ENCODE measurements at places on chromosomes 4 and X.
A peak's percentile ranks its signal among the peaks of the same experiment; 100 is the strongest.

GRCh38 chr4:8582436-8582835 is 2.2 kb downstream of the GPR78 start:
- no peak for DNase-seq

GRCh38 chr4:139492429-139492828 is 38.5 kb downstream of the RAB33B start:
- no peak for DNase-seq

DNA sequence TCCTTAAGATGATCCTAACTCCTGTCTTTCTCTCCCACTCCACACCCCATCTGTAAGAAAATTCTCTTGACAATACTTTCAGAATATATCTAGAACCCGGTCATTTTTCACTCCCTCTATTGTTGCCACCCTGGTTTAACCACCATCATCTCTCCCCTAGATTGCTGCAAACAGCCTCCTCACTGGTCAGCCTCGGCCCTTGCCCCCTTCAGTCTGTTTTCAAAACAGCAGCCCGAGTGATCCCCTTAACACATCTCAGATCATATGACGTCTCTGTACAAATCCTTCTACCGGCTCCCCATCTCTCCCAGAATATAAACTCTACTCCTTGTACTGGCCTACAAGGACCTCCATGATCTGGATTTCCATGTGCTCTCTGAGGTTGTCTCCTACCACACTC is 35.2 kb upstream of the F9 start:
- no peak for DNase-seq

GRCh38 chrX:70039758-70040157 is 10.0 kb downstream of the AWAT2 start:
- DNase-seq, result no peak

GRCh38 chr4:22215084-22215483 is 266.5 kb upstream of the KCNIP4 start:
- no peak for DNase-seq

GRCh38 chr4:34720571-34720970 is 1523.7 kb downstream of the ARAP2 start:
- DNase-seq, result no peak

- DNase-seq, result no peak
Measured at GRCh38 chr4:79338148-79338547, 12.3 kb upstream of the NAA11 start.

DNA sequence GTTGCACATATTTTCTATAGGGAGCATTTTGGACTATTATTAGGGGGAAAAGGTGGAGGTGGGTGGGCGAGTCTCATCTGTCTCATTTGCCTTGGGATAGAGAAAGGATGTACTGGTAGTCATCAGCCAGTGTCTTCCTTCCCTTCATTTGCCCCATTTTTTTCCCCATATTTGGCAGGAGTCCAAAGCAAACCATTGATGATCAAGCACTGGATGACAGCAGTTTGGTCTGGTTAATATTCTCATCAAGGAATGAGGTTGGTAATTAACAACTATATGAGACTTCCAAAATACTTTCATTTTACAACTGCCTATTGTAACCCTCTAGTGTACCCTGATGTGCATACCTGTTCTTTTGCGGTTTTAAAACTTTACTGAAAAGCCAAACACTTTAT is 22.6 kb upstream of the IGFBP7 start:
- DNase-seq, result no peak

GRCh38 chrX:46628460-46629371 is 55.2 kb downstream of the CHST7 start:
- DNase-seq, result no peak

DNA sequence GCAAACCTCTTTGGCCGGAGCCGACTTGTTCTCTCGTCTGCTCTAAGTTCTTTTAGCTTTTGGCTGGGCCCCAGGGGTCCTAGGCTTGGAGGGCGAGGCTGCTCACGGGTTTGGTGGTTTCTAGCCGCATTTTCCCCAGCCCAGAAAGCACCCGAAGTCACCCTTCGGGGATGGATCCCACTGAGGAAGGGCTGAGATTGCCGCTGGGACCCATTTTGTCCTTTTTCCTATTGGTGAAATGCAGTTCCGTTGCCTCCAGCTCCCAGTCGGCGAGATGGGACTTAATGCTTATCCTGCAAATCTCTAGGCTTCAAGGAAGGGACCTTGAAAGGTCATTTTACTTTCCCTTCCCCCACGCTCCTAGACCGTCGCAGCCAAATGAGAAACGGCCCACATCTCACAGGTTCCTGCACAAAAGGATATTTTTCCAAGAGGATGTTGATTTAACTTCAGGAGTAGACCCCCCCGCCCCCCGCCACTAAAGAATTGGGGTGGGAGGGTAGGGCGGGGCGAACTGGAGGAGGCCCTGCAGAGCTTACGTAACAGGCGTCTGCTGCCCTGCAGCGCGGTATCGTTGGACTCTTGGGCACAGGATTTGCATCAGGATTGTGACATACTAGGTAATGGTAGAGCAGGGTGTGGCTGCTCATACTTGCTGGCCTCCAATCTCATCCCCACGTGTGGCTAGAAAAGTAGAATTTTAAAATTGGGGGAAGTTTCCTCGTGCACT is 564 bp downstream of the PGK1 start:
- no peak for DNase-seq

DNA sequence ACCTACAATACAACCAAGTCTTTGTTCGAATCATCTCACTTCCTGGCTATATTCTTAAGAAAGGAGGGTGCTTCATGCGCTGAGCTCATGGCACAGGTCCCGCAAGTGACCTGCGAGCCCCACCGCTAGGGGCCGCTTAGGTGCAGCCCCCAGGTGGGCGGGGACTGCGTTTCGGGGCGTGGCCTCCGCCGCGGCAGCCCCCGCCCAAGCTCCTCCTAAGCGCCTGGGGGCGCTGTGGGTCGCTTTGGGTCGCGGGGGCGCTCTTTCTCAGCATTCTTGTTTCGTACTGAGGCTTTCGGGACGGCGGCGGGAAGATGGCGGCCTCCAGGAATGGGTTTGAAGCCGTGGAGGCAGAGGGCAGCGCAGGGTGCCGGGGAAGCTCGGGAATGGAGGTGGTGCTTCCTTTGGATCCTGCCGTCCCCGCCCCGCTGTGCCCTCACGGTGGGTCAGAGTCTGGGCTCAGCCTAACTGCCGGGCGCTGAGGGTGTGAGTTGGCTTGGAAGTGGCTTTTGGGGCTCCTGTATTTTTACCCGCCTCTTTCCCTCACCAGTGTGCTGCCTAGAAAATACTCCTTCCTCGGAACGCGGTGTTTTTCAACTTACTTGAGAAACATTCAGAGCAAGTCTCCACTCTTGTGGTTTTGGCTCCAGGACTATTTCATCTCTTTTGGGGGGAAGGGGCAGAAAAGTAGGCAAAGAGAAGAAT is at the start of gene ZCCHC4:
Gene ZCCHC4, plus strand, starts transcription at position 279 of the 705 bp plus-strand sequence. Its CDS starts 36 bp downstream, at position 315.
- DNase-seq, result peak; percentile 70

DNA sequence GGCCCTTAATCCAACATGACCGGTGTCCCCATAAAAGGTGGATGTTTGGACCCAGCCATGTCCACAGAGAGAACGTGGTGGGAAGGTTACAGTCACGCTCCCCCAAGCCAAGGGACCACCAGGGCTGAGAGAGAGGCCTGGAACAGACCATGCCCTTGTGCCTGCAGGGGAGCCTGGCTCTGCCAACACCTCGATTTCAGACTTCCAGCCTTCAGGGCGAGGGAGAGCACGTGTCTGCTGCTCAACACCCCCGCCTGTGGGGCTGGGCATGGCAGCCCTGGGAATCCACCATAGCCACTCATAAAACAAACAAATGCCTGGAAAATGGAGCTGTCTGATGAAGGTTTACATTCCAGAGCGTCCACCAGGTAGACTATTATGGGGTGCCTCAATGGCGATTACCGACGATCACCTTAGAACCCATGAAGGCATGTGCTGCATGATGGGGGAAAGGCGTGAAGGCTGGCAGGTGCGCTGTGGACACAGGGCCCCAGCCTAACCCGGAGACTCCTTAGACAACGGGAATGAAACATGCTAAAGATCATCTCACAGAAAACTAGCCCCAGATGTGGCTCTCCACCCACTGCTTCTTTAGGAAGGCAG is 42.3 kb upstream of the HMX1 start:
- peak; percentile 5 for DNase-seq

GRCh38 chr4:22842360-22843018 is 149.8 kb downstream of the GBA3 start:
- no peak for DNase-seq

DNA sequence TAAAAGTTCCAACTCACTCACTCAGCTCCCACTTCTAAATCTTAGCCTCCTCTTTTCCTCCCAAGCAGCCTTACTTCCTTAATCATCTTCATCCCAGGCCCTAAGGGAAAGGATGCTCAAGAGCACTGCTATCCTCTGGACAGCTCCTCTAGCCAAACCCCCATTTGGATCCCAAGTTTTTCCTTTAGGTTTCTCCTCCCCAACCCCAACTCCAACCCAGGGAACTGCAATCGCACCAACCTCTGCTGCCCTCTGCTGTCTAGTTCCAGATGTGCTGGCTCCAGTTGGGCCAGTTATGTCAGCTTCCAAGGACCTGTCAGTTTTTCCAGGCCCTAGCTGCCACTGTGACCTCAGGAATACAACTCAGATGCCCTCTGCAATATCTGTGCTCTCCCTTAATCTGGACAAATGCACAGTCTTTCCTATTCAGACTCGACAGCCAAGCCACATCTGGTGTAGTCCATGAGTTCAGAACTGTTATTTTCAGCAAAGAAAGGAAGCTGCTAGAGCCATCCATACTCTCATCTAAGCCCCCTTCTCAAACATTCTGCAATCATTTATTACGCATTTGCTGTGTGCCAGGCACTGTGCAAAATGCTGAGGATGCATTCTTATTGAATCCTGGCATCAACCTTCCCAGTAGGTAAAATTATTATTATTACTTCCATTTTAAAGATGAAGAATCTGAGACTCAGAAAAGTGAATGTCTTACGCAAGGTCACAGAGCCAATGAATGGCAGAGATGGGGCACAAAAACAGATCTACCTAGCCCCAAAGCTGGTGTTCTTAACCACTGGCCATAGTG is 12.3 kb upstream of the XPNPEP2 start:
- no peak for DNase-seq

DNA sequence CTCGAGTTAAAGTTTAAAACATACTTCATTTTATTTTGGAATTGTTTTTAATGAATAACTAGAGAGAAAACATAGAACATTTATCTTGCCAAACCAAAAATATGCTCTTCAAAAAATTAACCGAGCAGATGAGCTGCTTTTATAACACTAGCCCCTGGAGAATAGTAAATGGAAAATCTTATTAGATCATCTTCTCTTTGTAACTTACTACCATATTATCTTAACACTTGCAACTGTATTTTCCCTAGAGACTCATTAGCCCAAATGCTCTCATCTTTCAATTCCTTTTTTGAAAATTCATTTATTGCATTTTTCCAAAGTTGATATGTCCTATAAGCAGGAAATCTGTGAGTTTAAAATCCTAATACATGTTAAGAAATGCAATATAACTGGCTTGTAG is 143.3 kb downstream of the CAMK2D start:
- DNase-seq, result no peak

DNA sequence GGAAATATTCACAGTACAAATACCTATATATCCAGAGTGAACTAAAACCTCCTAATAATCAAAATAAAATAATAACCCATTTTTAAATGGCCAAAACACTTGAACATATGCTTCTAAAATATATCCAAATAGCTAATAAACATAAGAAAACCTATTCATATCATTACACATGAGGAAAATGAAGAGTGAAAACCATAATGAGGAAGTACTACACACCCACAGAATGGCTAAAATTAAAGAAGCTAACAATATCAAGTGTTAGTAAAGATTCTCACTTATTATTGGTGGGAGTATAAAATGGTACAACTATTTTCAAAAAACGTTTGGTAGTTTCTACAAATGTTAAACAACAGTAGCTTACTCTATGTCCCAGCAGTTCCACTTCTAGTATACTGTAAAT is 92.1 kb downstream of the KLHL13 start:
- no peak for DNase-seq

DNA sequence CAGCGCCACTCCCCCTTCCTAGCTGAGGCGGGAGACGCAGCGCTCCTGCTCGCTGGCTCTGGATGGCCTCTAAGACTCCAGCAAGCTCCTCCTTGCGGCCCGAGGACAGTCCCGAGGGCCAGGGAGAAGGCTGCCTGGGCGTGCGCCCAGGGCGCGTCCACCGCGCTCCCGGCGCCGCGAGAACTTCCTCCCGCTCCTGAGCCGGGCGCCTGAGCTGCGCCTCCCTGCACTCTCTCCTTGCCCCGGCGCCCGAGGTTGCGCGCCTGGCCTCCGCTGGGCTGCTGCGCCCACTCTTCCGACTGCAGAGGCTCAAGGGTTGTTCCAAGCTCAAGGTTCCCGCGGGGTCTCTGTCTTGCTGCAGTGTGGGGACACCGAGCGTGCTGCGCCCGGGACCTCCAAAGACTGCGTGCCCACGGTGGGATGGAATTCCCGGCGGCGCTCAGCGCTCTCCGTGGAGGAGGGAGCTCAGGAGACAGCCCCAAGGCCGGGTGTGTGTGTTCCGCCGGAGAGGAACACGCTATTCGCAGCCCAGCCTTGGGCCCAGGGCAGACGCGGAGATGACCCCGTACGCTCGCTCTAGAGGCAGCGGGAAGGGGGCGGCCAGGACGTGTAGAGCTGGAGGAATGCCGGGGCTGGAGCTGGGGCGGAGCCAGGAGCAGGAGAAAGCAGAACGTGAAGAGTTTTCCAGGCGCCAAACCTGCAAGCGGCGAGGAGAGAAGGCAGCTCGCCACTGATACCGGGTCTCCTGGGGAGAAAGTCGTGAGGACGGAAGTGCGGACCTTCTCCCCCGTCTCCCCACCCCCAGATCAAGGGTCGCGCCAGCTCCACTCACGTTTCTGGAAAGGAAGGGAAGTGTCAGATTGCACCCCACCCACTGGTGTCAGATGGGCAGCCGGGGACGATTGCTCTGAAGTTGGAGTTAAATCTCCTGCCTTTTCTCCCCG is at the start of gene ARHGAP6:
Gene ARHGAP6, minus strand, starts transcription at position 753 of the 944 bp plus-strand sequence. CDS start 1,092 bp downstream, outside the sequence.
- DNase-seq, result no peak

DNA sequence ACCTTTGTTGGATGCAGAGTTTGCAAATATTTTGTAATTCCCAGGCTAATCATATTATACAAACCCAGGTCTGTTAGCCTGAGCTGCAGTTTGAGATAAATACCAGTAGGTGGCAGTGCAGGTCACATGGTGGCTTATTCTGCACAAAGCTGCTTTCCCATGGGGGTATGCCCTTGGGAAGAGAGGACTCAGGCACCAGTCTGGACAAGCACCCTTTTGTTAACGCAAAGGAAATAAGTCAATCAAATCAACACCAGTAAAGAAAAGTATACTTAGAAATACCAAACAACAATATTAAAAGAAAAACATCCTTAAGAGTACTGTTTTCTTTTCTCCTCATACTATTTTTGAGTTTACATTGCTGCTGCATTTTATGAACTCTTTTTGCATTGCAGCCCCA is 389.0 kb upstream of the ZFP42 start:
- peak; percentile 26 for DNase-seq

GRCh38 chr4:171157462-171158082 is 655.6 kb upstream of the GALNTL6 start:
- DNase-seq, result no peak

DNA sequence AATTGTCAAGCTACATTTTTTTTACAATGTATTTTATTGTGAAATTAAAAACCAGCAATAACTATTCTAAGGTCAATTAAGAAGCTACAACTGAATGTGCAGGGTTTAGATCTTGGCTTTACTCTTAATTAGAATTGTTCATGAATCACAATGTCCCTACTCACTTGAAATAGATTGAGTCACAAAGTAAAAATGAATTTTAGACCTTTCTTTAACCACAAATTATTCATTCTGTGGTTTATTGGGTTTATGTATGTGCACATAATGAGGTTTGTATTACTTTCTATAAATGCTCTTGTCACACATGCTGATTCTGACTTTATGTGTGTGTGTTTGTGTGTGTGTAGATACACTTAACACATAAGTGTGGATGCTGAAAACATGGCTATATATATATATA is 647.0 kb upstream of the AADAT start:
- DNase-seq, result no peak

GRCh38 chrX:129235903-129236302 is 287.4 kb downstream of the SMARCA1 start:
- DNase-seq, result no peak

GRCh38 chr4:98997166-98997565 is 1.6 kb downstream of the METAP1 start:
- no peak for DNase-seq
